ENCODE measurements at places on chromosomes 13 and 19. TPM values are rescaled to one million over a fixed set of nuclear protein-coding genes. Genes with fewer than 3 reads are reported as not detected.

Gene TEX29
- 1.8 TPM for polyA plus RNA-seq

DNA sequence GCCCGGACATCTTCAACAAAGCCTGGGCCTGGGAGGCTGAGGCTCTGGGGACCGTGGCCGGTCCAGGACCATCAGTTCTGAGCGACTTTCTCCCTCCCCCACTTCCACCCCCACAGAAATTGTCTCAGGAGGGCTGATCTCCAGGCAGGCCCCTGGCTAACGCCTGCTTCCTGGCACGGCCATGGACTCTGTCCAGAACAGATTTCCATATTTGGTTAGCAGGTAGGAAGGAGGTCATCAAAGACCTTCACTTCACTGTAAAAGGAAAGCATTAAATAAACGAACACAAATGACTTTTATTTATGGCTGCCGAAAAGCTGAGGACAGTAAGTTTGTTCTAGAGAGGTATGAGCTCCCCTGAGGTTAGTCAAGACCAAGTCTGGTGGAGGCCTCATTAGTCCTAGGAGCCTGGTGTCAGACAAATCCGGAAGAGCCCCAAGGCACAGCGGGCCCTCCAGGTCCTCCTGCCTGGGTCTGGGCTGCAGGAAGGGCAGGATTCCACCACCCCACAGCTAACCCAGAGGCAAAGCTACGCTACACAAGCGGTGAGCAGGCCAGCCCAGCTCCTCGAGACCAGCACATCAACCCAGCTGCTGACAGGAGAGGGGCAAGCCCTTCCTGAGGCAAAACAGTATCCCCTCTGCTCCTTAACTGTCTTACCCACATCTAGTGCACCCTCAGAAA, 4.6 kb upstream of the PLPP2 start:
- H3K27ac ChIP-seq, result no peak overlapping the region
- H3K27me3 ChIP-seq, result peaks cover 32% of the 10 kb centered on the region
- no peak overlapping the region for H3K4me3 ChIP-seq
- H3K4me1 ChIP-seq, result peaks cover 18% of the 10 kb centered on the region

- H3K27ac ChIP-seq, result no peak overlapping the region
- no peaks in the 10 kb centered on the region for H3K27me3 ChIP-seq
- H3K36me3 ChIP-seq, result no peaks in the 10 kb centered on the region
- H3K4me1 ChIP-seq, result no peaks in the 10 kb centered on the region
- no peak for DNase-seq
- H3K4me3 ChIP-seq, result no peak overlapping the region
Measured at GRCh38 chr19:29267701-29268100, 54.8 kb upstream of the UQCRFS1 start.

Gene CYP4F8
- polyA plus RNA-seq, result not detected

DNA sequence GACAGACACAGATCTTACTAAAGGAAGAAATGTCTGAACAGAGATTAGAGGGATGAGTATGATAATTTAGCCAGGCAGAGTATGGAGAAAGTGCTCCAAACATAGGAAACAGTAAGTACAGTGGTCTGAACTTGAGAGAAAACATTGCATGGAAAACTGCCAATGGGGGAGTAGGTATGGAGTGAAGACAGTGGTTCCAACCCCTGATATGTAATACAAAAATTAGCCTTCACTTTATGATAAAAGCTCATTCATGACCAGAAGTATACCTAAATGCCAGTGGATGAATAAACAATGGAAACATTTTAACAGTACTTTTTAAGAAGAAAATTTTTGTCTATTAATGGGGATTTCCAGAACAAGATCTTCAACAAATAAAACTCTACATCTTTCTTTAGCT, 334.0 kb downstream of the DIAPH3 start:
- no peaks in the 10 kb centered on the region for H3K27me3 ChIP-seq
- H3K27ac ChIP-seq, result no peak overlapping the region
- no peak for DNase-seq
- no peak overlapping the region for H3K4me3 ChIP-seq

DNA sequence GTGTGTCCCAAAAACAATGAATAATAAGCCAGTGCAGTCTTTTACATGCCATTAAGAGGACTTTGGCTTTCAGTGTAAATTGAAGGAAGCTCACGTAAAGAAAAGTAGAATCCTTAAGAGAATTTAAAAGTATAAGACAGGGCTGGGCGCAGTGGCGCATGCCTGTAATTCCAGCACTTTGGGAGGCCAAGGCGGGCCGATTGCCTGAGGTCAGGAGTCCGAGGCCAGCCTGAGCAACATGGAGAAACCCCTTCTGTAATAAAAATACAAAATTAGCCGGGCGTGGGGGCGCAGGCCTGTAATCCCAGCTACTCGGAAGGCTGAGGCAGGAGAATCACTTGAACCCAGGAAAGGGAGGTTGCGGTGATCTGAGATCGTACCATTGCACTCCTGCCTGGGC, 17.9 kb upstream of the ZNF253 start:
- no peak for DNase-seq
- H3K4me1 ChIP-seq, result no peaks in the 10 kb centered on the region
- H3K27me3 ChIP-seq, result no peaks in the 10 kb centered on the region
- no peaks in the 10 kb centered on the region for H3K36me3 ChIP-seq

DNA sequence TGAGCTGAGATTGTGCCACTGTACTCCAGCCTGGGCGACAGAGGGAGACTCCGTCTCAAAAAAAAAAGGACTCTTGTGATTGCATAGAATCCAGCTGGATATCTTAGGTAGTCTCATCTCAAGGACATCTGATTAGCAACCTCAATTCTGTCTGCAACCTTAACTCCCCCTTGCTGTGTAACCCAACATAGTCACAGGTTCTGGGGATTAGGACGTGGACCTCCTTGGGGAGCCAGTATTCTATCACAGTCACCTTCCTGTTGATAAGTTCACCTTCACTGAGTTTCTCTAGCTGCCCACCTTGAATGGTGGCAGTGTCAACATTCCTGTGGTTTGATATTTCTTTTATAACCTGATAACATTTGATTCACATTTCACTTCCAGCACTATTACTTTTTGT, 27.2 kb downstream of the GPR18 start:
- H3K36me3 ChIP-seq, result no peaks in the 10 kb centered on the region
- DNase-seq, result no peak
- H3K4me1 ChIP-seq, result peaks cover 9% of the 10 kb centered on the region
- no peaks in the 10 kb centered on the region for H3K27me3 ChIP-seq
- no peak overlapping the region for H3K4me3 ChIP-seq
- H3K27ac ChIP-seq, result no peak overlapping the region

- no peak for DNase-seq
- H3K4me1 ChIP-seq, result peaks cover 27% of the 10 kb centered on the region
- H3K36me3 ChIP-seq, result no peaks in the 10 kb centered on the region
- no peak overlapping the region for H3K27ac ChIP-seq
Measured at GRCh38 chr19:34997071-34997617, 3.0 kb upstream of the GRAMD1A start.

DNA sequence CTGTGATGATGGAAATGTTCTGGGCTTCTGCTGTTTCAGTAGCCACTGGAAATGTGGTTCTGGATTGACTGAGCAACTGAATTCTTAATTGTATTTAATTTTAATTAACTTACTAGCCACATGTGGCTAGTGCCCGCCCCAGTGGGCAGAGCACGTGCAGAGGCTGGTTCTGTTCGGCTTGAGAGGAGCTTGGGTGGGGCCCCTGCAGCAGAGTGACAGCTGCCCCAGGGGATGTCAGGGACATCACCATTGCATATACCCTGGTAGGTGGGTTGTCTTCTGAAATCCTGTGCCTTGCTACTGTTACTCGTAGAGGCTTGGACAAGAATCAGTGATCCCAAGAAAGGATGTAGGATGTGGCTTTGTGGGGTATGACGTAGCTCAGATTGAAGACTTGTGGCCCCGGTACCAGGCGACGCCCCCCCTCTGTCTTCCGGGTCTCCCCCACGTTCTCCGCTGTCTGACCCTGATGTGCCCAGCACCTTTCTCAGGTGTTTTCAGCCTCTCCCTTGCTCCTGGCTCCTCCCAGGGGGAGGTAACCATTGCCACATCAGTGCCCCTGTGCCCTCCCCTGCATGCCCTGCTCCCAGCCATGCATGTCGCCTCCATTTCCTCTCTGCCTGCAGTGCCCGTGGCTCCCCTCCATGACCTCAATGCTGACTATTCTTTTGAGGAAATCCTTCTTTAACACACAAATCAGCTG, 102.6 kb upstream of the RNF113B start:
- no peaks in the 10 kb centered on the region for H3K36me3 ChIP-seq
- DNase-seq, result no peak
- H3K4me3 ChIP-seq, result no peak overlapping the region
- H3K27me3 ChIP-seq, result no peaks in the 10 kb centered on the region
- H3K4me1 ChIP-seq, result peaks cover 21% of the 10 kb centered on the region
- H3K27ac ChIP-seq, result no peak overlapping the region

Gene LILRB3
- 1.7 TPM for polyA plus RNA-seq

DNA sequence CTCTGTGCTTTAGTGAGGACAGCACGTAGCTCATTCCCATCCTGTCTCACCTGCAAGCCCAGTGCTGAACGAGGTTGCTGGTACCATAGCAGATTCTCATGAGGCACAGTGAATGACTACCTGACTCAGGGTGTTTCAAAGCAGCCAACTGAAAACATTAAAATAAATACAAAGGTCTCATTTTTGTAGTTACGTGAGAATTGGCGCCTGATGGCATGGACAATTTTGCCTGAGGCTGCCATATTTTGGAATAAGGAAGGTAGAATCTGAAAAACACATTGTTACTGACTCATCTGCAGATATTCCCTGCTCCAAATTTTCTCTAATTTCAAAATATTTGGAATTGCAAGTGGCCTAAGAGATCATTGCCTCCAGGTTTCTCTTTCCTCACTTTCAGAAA, 429.7 kb downstream of the FGF14 start:
- no peak overlapping the region for H3K4me3 ChIP-seq
- no peaks in the 10 kb centered on the region for H3K27me3 ChIP-seq
- H3K4me1 ChIP-seq, result no peaks in the 10 kb centered on the region
- no peak for DNase-seq

GRCh38 chr13:86838411-86839120, 832.6 kb upstream of the SLITRK5 start:
- H3K27me3 ChIP-seq, result no peaks in the 10 kb centered on the region
- H3K36me3 ChIP-seq, result no peaks in the 10 kb centered on the region
- peaks cover 7% of the 10 kb centered on the region for H3K4me1 ChIP-seq
- H3K27ac ChIP-seq, result peak overlapping the region; percentile 49
- H3K4me3 ChIP-seq, result no peak overlapping the region

GRCh38 chr19:4916292-4917082, 7.2 kb downstream of the UHRF1 start:
- no peaks in the 10 kb centered on the region for H3K36me3 ChIP-seq
- no peak for DNase-seq
- peak overlapping the region; percentile 43 for H3K27ac ChIP-seq
- peaks cover 9% of the 10 kb centered on the region for H3K4me1 ChIP-seq
- H3K27me3 ChIP-seq, result no peaks in the 10 kb centered on the region
- H3K4me3 ChIP-seq, result no peak overlapping the region

DNA sequence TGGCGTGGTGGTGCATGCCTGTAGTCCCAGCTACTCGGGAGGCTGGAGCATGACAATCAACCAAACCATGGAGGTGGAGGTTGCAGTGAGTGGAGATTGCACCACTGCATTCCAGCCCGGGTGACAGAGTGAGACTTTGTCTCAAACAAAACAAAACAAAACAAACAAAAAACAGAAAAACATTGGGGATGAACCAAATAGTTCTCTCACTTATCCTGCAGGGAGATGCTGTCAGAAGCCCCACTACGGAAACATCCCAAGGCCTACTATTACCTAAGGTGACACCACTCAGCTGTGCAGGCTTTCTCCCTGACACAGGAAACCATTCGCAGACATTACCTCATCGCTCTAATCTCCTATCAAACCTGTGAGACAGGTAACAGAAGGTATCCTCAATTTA, 113.5 kb downstream of the FOXO1 start:
- peaks cover 5% of the 10 kb centered on the region for H3K4me1 ChIP-seq
- no peak overlapping the region for H3K27ac ChIP-seq
- H3K36me3 ChIP-seq, result no peaks in the 10 kb centered on the region
- no peak overlapping the region for H3K4me3 ChIP-seq
- no peak for DNase-seq
- H3K27me3 ChIP-seq, result no peaks in the 10 kb centered on the region

Gene RPL36
- 990 TPM for polyA plus RNA-seq

GRCh38 chr19:58007285-58007684, 4.7 kb upstream of the ZNF606 start:
- H3K4me1 ChIP-seq, result peaks cover 6% of the 10 kb centered on the region
- DNase-seq, result no peak
- no peaks in the 10 kb centered on the region for H3K27me3 ChIP-seq
- no peaks in the 10 kb centered on the region for H3K36me3 ChIP-seq

GRCh38 chr13:32752311-32752710, 166.1 kb downstream of the PDS5B start:
- no peak overlapping the region for H3K27ac ChIP-seq
- no peaks in the 10 kb centered on the region for H3K36me3 ChIP-seq
- no peak overlapping the region for H3K4me3 ChIP-seq
- no peaks in the 10 kb centered on the region for H3K27me3 ChIP-seq
- peaks cover 3% of the 10 kb centered on the region for H3K4me1 ChIP-seq
- no peak for DNase-seq

Gene SIGLEC9
- polyA plus RNA-seq, result 1.5 TPM

DNA sequence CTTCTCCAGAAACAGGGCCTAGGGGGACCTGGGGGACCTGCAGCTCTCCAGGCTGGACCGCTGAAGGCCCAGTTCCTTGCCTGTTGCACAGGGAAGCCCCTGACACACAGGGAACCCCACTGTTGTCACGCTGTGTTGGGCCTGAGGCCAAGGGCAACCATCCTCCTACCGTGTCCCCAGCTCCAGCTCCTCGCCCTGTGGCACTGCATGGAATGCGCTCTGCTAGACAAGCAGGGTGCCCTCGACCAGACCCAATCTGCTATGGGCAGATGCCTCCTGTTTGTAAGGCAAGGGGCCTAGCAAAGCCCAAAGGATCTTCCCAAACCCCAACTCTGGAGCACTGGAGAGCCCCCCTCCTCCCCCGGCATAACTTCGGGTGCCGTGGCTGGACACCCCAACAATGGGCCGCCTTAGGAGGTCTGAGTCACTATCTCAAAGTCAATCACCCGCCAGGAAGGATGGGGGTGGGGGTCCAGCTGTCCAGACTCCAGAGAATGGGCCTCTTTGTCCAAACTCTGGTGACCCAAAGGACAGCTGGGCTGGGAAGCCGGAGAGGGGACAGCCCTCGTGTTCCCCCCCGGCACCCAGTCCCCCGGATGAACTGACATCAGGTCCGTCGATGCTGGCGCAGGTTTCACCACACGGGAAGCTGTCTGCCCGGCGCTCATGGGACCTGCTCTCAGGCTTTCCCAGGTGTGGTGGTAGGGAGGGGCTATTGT, 3.7 kb downstream of the BRSK1 start:
- DNase-seq, result no peak
- H3K4me1 ChIP-seq, result no peaks in the 10 kb centered on the region
- H3K4me3 ChIP-seq, result no peak overlapping the region
- H3K27ac ChIP-seq, result no peak overlapping the region
- H3K27me3 ChIP-seq, result no peaks in the 10 kb centered on the region

Measured in hepatocyte (in vitro differentiated cells).